ENCODE measurements at places on chromosomes 13 and 19.

DNA sequence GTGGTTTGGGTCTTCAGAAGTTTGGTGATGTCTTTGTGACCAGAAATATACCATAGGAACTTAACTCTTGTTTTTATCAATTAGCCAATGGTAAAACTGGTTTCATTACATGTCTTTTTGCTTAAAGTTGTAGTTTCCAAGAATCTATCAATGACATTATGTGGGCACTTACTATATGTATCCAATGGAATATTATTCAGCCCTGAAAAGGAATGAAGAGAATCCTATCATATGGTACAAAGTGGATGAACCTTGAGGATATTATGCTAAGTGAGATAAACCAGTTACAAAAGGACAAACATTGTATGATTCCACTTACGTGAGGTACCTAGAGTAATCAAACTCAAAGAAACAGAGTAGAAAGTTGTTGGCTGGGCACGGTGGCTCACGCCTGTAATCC lies 26.4 kb downstream of the RCBTB1 start:
- no peak for DNase-seq

- DNase-seq: no peak
Measured at GRCh38 chr19:6060600-6061375, 49.5 kb downstream of the RFX2 start.

- DNase-seq: no peak
Measured at GRCh38 chr13:21481359-21481758, 22.3 kb upstream of the ZDHHC20 start.

DNA sequence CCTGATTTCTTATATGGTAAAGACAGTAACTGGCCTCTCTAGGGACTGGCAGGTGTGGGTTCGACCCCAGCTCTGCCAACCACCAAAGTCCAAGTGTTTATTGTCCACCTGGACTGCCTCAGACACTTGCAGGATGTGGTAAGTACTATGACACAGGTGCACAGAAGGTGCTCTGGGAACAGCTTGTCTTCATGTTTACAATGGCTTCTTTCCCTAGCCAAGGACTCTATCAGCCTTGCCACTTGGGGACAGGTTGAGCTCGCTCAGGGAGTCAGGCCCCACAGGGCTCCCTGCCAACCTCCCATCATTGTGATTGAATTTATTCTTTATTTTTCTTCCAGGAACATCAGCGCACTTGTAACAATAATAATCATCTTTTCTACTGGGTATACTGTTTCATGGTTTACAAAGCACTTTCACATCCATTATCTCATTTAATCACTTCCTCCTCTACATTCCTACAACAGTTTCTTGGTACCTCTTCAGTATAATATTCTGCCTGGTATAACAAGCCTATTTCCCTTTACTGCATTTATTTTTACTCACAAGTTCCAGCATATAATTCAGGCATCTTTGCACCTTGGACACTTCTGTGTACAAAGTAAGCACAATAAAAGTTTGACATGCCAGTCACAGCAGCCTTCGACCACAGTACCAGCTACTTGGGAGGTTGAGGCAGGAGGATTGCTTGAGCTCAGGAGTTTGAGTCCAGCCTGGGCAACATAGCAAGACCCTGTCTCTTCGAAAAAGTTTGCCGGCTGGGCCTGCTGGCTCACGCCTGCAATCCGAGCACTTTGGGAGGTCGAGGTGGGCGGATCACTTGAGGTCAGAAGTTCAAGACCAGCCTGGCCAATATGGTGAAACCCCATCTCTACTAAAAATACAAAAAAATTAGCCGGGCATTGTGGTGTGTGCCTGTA lies 24.2 kb upstream of the GATAD2A start:
- no peak for DNase-seq

DNA sequence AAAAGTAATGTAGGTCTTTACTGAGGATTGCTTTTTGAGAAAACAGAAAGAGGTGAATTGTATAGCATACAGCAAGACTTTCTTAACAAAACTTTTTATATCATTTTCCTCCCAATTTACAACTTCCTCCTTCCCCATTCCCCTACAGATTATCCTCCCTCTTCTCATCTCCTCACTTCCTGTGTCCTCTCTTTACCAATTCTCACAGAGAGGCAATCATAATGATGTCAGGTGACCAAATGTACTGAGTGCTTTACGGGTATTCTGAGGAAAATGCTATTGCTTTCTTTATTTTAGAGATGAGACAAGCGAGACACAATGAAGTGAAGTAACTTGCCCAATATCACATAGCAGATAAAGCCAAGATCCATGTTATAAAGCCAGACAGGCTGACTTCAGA lies 1.7 kb upstream of the MTMR6 start:
- DNase-seq: no peak

DNA sequence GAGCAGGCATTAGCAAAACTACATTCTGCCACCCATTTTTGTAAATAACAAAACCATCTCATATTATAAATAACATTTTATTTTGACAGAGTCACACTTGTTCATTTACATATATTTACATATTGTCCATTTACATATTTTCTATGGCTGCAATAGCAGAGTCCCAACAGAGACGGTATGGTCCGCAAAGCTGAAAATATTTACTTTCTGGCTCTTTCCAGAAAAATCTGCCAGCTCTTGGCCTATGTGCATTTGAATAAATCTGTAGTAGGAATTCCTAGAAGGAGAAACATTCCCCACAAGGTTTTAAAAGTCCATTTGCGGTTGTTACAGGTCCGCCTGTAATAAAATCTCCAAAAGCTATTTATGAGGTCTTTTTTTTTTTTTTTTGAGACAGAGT lies 5.7 kb upstream of the TSPAN16 start:
- no peak for DNase-seq

- no peak for DNase-seq
Measured at GRCh38 chr13:33256148-33256840, 29.3 kb downstream of the STARD13 start.

DNA sequence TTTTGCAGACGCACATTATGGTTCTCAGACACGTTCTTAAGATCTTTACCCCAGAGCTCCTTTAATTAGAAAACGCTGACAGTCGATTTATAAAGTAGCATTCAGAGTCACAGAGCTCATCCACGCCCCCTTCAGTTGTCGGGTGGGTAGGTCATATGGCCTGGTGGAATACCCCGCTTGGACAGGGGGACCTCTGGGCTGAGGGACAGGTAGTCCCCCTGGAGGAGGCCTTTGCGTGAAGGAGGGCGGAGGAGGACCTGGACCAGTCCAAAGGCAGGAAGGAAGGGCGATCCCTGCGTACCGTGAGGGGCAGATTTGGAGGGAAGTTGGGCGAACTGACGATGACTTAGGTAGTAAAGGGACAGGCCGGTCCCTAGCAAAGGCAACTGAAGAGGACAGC lies 20.5 kb downstream of the VASP start:
- no peak for DNase-seq

DNA sequence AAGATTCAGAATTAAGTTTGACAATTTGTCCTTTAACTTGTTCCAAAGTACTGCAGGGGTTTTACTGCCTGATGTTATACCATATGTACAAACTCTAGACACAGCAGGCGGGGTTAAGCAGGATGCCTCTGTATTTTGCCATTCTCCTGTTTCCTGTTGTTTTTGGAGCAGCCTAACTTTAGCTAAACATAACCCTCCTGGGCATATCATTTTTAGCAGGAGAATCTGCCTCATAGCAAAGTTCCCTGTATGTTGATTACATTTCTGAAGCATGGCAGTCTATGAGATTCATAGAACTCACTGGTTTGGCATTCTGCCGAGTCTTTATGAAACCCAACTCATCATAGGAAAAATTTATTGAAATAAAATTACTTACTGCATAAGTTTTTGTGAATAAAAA lies 5.2 kb downstream of the LHFPL6 start:
- no peak for DNase-seq

- DNase-seq: no peak
Measured at GRCh38 chr19:29415507-29415906, 110.3 kb upstream of the VSTM2B start.

GRCh38 chr19:28609091-28609755 lies 603.7 kb downstream of the UQCRFS1 start:
- no peak for DNase-seq

- no peak for DNase-seq
Measured at GRCh38 chr19:39423258-39424086, 11.0 kb downstream of the PLEKHG2 start.

DNA sequence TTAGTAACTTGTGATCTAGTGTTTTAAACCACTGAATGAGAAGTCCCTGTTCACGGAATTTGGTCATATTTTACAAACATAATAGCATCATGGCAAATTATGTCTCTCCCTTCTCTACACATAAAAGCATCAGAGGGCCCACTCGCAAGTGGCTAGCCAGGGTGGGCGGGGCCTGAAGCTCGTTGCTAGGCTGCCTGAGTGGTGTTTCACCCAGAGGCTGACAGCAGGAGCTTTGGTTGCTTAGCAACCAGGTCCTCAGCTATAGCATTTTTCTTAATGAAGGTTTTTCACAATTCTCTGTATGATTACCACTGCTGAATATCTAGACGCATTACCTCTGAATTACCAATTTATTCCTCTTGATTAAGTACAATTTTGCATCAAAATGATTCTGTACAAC lies 126.5 kb downstream of the NALCN start:
- DNase-seq: peak; percentile 7

DNA sequence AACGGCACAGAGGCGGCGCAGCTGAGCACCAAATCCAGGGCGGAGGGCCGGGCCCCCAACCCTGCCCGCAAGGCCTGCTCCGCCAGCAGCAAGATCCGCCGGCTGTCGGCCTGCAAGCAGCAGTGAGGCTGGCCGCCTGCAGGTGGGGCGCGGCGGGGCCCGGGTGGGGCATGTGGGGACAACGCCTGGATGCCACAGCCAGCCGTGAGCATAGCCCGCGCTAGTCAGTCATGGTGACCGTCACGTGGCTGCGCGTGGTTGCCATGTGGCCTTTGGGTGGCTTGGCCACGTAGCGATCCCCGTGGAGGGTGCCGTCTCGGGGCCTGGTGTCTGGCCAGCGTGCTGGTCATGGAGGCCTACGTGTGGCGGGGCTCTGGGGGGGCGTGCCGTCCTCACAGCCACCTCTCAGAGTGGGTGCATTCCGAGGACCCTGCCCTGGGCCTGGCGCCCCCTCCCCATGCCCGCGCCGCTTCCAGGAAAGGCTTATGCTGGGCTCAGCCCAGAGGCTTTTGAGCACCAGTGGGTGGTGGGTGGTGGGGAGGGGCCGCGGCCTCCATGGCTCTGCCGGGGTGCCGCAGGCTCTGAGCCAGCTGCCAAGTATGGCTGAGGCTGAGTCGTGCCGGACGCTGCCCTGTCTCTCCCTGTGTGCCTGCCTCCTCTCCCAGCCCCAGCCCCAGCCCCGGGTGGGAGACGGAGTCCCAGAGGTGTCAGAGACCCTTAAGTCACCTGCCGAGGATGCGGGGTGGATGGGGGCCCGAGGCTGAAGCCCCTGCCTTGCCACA lies 11.1 kb downstream of the CBARP start:
- DNase-seq: no peak

- DNase-seq: no peak
Measured at GRCh38 chr13:34037636-34038540, 219.9 kb downstream of the RFC3 start.

DNA sequence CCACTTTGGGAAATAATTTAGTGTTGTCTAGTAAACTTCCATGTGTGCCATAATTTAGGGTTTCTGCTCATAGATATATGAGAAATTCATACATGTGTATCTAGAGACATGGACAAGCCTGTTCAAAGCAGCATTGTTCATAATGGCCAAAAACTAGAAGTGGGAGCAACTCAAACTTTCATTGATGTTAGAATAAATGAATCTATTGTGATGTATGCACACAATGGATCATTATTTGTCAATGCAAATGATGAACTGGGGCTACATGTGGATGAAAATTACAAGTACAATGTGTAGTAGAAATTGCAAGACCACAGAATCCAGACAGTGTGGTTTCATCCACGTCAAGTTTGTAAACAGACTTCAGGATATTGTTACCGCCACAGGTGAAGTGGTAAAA lies 284.7 kb downstream of the SLC7A1 start:
- DNase-seq: no peak

GRCh38 chr13:27774169-27774568 lies 18.1 kb upstream of the GSX1 start:
- DNase-seq: no peak

- no peak for DNase-seq
Measured at GRCh38 chr13:87677496-87678371, 6.6 kb downstream of the SLITRK5 start.

DNA sequence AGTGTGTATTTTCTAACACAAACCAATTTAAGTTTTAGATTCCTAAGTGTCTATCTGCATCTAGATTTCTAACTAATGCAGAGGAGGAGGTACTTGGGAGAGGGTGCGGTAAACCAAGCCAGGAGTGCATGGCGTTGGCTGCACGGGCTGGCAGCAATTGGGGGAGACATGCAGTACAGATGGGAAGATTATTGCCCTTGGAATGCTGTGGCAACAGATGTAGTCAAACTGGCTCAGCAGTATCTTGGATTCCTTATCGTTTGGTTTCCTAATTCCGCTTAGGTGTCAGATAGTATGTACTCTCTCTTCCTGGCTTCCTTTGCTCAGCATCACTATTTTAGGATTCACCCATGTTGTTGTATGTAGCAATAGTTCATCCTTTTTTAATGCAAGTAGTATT lies 29.4 kb upstream of the STK24 start:
- DNase-seq: no peak

- DNase-seq: no peak
Measured at GRCh38 chr13:60267498-60268202, 103.9 kb upstream of the DIAPH3 start.

DNA sequence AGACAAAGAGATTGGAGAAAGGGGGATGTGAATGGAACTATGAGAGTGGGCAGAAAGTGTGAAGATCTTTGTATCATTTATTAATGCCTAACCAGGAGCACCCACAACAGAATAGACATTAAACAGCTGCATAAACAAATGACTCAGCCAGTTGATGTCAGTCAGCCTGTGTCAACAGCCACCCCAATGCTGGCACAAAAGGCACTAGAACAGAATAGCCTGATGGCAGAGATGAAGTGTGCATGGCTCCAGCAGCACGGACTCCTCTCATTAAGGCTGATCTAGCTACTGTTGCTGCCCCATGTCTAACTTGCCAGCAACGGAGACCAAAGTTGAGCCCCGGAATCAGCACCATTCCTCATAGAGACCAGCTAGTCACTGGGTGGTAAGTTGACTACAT lies 7.8 kb downstream of the CPB2 start:
- DNase-seq: no peak

DNA sequence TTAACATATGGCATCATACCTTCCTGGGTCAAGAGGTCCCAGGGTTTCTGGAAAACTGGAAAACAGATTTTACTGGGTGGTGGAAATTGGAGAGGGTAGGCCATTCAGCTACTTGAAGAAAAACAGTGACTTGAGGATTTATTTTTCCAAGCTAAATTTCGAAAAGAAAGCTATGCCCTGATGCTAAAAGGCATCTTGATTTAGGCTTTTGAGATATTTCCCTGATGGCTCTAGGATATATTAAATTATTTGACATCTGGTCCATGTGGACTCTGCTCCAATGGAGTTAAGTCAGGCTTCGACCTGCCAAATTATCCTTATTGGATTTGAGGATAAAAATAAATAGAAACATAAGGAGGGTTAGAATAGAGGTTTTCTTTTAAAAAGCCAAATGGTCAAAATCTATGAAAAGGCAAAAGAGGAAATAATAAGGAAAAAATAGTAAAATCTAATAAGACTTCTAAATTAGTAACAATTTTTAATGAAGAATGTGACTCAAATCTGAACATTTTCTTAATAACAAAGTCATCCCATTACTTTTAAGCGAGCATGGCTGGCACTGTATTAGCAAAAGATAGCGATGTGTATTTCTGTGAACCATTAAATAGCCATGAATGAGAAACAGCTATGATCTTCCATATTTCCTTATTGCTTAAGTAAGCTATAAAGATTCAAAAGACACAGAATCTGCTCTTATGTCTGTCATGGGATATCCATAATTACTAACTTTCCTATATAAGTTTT lies 190.0 kb upstream of the MIR17HG start:
- DNase-seq: no peak

All from left renal cortex interstitium (tissue), 4 donors.